ENCODE measurements at places on chromosomes 12 and 14. TPM values are rescaled to one million over a fixed set of nuclear protein-coding genes. Genes with fewer than 3 reads are reported as not detected.

FITM1 gene
- total RNA-seq, result 0.72 TPM

OSGEP gene
- 17.2 TPM for total RNA-seq

ASB8 gene
- total RNA-seq, result 25.1 TPM

AKAP3 gene
- total RNA-seq, result 3.0 TPM

OTOGL gene
- not detected for total RNA-seq

LEMD3 gene
- total RNA-seq, result 17.8 TPM

HOXC12 gene
- total RNA-seq, result 0.28 TPM

AQP2 gene
- total RNA-seq, result not detected

MYF6 gene
- total RNA-seq, result not detected

OLR1 gene
- 22.4 TPM for total RNA-seq

TAS2R43 gene
- 1.1 TPM for total RNA-seq

DBX2 gene
- total RNA-seq, result not detected
